ENCODE measurements at places on chromosomes 13 and 19.

- no peak for DNase-seq
These were observed 102.1 kb downstream of the ITGBL1 start for GRCh38 chr13:101554420-101555125.

GRCh38 chr19:23343434-23344010 lies 51.7 kb downstream of the ZNF91 start:
- DNase-seq = no peak

GRCh38 chr19:34549833-34550232 lies 68.3 kb downstream of the WTIP start:
- no peak for DNase-seq

DNA sequence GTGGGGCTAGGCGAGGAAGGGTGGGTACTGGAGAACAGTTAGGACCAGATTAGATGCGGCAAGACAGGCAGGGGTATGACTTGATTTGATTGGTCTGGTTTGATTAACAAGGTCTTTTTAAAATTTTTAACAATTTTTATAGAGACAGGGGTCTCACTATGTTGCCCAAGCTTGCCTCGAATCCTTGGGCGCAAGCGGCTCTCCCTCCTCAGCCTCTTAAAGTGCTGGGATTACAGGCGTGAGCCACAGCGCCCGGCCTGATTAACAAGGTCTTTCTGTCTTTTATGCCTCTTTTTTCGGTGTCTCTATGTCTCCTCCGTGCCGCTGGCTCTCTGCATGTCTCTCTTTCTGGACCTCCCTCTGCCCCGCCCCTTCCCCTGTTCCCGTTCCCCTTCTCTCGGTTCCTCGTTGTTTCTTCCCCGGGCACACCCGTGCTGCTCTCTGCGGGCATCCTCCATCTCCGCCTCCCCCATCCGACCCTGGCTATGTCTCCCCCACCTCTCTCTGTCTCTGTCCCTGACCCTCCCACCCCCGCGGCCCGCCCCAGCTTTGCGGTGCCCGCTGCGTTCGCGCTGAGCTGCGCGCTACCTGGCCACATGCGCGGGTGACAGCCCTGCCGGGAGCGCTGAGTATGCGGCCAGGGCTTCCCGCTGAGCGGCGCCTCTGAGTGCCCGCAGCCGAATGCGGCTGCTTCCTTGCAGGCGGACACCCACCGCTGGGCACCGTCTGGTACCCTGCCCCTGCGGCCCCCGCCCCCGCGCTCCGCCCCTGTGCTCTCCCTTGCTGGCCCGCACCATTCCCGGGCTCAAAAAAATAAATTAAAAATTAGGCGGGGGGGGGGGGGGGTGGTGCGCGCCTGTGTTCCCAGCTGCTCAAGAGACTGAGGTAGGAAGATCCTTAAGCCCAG lies 8.1 kb upstream of the SDHAF1 start:
- no peak for DNase-seq

DNA sequence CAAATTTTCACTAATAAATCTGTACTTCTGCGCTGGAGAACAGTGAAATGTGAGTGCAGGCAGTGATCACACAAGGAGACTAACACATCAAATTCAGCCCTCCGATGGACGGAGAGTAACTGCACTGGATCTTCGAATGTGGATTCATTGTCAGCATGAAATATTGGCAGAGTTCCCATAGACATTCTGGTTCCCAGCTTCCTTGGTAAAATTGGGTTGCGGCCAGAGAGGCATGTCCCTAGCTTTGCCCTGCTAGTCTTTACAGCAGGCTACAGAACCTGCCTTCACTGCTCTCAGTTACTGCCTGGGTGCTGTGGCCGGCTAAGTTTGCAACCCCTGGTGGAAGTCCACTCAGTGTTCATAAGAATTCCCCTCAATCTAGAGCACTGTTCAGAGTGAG lies 32.3 kb upstream of the UQCRFS1 start:
- peak; percentile 17 for DNase-seq

DNA sequence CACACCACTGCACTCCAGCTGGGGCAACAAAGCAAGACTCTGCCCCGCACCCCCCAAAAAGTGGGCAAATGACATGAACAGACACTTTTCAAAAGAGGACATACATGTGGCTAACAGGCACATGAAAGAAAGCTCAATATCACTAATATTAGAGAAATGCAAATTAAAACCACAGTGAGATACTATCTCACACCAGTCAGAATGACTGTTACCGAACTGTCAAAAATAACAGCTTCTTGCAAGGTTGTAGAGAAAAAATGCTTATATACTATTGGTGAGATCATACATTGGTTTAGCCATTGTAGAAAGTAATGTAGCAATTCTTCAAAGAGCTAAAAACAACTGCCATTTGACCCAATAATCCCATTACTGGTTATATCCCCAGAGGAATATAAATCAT lies 99.5 kb upstream of the SPATA13 start:
- no peak for DNase-seq

GRCh38 chr13:107529035-107529434 lies 686.3 kb downstream of the LIG4 start:
- DNase-seq = no peak

DNA sequence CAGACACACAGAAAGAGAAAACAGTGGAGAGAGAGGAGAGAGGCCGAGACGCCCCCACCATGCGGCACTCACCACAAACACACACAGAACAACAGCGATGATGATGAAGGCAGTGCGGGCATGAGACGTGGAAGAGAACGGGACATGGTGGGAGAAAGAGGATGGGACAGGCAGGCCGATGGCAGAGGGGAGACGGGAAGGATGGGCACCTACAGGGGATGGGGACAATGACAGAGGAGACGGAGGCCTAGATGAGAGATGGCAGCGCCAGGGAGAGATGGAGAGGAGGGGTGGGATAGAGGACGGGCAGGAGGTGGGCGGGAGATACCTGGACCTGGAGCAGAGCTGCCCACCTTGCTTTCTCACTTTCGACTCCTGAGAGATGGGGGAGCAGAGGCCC lies 1.1 kb upstream of the KLK14 start:
- DNase-seq = no peak

GRCh38 chr13:76703216-76703615 lies 183.0 kb downstream of the KCTD12 start:
- DNase-seq = no peak

- DNase-seq = no peak
These were observed 14.3 kb downstream of the PTH2 start for GRCh38 chr19:49408816-49409440.

- DNase-seq = no peak
These were observed 234.6 kb upstream of the RFC3 start for GRCh38 chr13:33583398-33583797.

DNA sequence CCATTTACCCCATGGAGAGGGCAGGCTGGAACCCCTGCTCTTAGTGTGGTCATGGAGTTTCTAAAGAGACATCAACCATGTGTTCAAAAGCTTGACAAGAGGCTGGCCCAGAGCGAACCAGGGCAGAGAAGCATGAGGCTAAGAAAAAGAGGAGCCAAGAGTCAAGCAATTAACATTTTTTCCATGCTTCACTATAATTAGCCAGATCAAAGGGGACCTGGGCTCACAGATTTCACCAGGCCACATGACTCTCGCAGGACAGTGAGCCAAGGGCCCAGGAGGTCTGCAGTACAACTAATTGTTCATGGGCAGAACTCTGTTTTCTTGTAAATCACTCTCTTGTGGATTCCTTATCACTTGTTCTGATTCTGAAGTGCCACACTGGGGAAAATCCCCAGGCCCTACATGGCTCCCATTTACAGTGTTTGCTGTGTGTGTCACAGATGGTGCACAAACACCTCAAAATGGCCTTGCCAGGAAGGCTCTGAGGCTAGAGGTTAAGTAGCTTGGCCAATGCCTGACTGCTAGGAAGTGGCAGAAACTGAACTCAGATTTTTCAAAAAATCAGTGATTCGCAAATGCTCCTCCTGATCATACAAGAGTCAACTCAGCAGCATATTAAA lies 101.2 kb downstream of the LHFPL6 start:
- DNase-seq = no peak

DNA sequence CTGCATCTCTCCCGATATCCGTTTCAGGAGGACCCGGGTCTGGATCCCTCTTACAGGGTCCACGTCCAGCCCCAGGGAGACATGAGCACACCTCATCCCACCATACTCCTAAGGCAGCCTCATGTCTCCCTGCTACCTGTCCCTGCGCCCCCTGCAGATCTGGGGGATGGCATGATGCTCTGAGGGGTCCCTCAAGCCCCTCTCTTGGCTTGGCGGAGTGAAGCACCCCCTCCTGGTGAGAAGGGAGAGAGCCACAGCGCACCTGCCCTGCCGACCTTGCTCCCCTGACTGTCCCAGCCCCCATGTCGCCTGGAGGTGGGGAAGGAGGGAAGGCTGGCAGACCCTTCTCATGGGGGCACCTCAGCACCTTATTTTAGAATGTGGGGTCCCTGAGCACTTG lies 21.5 kb upstream of the ARHGEF7 start:
- DNase-seq = no peak

GRCh38 chr19:38744298-38744681 lies at the start of gene CAPN12:
TSS of gene CAPN12 (minus strand) at chr19:38744474. CDS start at chr19:38744165, 309 bp downstream.
- no peak for DNase-seq

DNA sequence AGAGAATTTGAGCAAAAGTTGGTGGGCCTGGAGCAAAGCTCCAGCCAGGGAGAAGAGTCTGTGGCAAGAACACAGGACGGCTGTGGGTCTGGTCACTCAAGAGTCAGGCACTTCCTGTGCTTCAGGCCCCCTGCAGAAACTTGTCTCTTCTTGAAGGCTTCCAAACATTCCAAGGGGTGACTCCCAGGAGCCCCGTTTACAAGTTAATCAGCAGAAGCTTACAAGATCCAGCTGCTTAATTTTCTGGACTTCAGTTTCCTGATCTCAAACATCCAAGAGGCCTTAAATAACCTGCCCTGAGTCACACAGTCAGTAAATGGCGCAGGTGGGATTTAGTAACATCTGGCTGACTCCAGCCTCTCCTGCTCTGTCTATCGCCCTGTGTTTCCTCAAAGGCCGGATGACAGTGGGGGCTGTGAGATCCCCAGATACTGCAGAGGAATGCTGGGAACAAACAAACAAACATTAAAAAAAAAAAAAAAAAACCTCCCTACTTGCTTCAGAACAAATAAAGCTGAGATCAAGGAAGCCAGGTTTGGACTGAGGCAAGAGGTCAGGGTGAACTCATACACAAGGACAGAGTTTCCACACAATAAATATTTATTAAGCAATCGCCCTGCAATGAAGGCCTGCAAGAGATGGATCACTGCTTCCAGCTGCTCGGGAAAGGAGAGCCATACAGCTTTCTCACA lies 175.4 kb upstream of the RFC3 start:
- peak; percentile 73 for DNase-seq

- no peak for DNase-seq
These were observed 13.3 kb downstream of the ACTN4 start for GRCh38 chr19:38660724-38661123.

DNA sequence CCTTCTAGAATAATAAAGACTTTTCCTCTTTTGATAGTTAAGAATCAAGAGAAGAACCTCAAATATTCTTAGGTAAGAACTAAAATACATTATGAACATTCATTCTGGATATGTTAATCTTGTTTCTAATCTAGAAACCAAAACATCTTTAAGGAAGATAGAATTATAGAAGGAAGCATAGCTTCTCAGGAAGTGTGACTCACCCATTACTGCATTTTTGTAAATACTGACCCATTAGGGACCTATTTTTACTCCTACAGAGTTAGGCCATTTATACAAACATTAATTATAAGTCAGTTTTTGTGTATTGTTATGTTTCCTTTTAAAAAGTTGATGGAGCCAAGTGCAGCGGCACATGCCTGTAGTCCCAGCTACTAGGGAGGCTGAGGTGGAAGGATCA lies 147.1 kb downstream of the NUFIP1 start:
- no peak for DNase-seq

- no peak for DNase-seq
These were observed 97.4 kb downstream of the STK24 start for GRCh38 chr13:98479496-98480003.

DNA sequence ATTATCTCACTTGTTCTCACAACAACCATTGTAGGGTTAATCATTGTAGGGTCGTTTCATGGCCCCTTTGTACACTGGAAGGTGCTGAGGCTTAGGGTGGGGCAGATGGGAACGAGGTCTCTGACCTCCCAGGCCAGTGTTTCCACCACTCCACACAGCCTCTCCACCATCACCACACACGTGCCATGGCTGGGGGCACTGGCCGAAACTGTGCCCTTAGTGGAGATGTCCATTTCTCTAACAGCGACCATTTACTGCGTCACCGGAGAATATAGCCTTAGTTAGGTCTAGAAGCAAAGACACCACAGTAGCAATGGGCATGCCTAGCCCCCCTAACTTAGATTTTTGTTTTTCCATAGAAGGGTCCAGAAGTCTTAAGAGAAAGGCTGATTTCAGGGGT lies 36.5 kb downstream of the COL4A1 start:
- DNase-seq = no peak

- DNase-seq = no peak
These were observed 1.3 kb downstream of the FLT3LG start for GRCh38 chr19:49475191-49475917.

GRCh38 chr13:112831196-112831595 lies 137.8 kb upstream of the MCF2L start:
- no peak for DNase-seq

DNA sequence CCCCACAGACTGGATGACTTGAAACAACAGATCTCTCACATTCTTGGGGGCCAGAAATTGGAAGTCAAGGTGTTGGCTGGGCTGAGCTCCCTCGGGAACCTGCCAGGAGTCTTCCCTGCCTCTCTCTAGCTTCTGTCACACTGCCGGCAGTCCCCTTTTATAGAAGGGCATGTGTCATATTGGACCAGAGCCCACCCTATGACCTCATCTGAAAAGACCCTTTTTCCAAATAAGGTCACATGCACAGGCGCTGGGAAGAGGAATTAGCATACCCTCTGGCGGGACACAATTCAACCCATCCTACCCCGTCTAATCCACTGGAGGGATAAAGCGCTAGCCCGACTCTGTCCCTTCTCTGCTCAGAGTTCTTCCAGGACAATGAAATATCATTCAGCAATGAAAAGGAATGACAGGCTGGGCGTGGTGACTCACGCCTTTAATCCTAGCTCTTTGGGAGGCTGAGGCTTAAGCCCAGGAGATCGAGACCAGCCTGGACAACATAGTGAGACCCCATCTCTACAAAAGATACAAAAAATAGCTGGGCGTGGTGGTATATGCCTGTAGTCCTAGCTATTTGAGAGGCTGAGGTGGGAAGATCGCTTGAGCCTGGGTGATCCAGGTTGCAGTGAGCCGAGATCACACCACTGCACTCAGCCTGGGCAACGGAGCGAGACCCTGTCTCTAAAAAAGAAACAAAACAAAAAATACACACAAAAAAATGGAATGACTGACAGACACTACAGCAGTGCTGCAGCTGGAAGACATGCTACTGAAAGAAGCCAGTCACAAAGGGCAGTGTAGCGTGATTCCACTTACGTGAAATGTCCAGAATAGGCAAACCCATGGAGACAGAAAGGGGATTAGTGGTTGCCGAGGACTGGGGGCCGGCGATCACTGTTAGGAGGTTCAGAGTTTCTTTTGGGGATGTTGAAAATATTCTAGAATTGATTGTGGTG lies 28.5 kb downstream of the MEIS3 start:
- DNase-seq = no peak

Data from coronary artery (tissue), 2 donors.